ENCODE measurements at places on chromosomes 6 and 20.

DNA sequence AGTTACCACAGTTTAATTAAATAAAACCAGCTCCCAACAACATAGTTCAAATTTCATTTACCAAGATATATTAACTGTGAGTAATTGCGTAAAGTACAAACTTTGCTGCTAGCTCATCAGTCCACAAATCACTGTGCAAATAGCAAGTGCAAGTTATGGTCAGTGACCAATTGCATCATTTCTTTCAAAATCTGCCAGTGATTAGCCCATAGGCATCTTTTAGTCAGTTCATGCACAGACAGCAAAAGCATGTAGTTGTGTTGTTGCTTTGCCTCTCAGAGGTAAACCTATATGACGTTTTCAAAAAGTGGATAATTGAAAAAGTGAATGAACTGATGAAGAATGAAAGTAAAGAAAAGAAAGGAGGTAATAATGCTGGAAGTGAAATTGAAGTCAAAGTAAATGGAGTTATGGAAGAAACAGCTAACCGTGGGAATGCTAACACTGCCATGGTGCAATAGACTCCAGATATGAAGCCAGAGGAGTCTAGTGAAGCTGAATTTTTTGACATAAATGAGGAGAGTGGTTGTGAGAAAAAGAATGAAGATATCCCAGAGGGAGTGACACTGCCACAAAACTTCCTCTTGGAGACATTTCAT lies 36.5 kb downstream of the ENPP1 start:
- DNase-seq, result no peak

- no peak for DNase-seq
Measured at GRCh38 chr6:24667378-24667803, 514 bp downstream of the ACOT13 start.

GRCh38 chr6:148935705-148936435 lies 189.0 kb downstream of the UST start:
- no peak for DNase-seq

DNA sequence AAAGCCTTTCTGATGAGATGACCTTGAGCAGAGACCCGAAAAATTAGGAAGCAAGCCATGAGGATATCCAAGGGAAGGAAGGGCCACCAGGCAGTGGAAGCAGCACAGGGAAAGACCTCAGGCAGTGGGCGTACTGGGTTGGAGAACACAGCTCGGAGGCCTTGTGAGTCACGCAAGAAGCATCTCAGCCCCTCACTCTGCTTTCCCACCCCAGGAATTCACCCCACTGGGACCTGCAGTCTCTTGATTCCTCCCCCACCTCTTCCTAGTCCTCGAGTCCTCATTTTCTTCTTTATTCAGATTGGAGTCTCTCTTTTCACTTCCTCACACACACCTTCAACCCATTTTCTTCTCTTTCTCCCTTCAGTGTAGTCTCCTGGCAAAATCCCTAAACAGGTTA lies 27.0 kb downstream of the RPRD1B start:
- no peak for DNase-seq

- DNase-seq, result no peak
Measured at GRCh38 chr6:7137335-7138045, 29.7 kb downstream of the RREB1 start.

DNA sequence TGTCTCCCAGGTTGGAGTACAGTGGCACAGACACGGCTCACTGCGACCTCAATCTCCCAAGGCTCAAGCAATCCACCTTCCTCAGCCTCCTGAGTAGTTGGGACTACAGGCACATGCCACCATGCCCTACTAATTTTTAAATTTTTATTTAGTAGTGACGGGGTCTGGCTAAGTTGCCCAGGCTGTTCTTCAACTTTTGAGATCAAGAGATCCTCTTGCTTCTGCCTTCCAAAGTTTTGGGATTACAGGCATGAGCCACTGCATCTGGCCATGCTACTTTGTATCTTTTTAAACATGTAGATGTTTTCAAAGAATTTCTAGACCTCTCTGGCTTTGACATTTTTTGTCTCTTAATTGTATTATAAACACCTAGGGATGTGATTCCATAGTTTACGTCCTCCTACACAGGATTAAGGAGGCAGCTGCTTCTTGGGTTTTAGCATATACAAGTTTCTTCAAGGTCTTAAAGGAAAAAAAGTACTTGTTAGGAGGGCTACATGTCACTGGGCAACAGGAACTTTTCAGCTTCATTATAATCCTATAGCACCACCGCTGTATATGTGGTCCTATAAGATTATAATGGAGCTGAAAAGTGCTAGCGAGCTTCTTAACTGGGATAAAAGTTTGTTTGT lies 1.3 kb downstream of the ADAT2 start:
- DNase-seq, result no peak

- DNase-seq, result no peak
Measured at GRCh38 chr20:19205981-19206396, 6.5 kb upstream of the SLC24A3 start.

DNA sequence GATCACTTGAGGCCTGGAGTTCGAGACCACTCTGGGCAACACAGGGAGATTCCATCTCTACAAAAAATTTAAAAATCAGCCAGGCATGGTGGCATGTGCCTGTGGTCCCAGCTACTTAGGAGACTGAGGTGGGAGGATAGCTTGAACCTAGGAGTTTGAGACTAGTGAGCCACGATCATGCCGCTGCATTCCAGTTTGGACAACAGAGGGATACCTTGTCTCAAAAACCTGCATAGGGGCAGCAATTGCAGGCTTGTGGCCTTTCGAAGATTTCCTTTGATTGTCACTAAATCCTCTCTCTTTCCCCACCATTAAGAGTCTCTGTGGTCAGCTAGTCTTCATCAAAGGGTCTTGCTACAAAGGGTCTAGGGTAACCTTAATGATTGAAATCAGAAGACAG lies 60.3 kb downstream of the UTRN start:
- no peak for DNase-seq

GRCh38 chr6:139695361-139695760 lies 320.9 kb upstream of the CITED2 start:
- DNase-seq, result no peak

DNA sequence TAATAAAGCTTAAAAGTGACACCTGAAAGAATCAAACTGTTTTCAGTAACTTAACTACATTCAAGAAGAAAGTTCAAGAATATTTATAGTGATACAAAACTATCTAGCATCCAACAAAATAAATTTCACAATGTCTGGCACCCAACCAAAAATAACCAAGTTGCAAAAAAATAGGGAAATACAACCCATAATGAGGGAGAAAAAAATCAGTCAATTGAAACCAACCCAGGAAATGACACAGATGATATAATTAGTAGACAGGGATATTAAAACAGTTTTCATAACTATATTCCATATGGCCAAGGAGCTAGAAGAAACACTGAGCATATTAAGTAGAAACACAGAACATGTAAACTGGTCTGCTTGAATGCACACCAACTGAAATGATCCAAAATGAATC lies 120.2 kb upstream of the BEND3 start:
- no peak for DNase-seq

- DNase-seq, result no peak
Measured at GRCh38 chr6:53987522-53987888, 123.7 kb upstream of the MLIP start.

DNA sequence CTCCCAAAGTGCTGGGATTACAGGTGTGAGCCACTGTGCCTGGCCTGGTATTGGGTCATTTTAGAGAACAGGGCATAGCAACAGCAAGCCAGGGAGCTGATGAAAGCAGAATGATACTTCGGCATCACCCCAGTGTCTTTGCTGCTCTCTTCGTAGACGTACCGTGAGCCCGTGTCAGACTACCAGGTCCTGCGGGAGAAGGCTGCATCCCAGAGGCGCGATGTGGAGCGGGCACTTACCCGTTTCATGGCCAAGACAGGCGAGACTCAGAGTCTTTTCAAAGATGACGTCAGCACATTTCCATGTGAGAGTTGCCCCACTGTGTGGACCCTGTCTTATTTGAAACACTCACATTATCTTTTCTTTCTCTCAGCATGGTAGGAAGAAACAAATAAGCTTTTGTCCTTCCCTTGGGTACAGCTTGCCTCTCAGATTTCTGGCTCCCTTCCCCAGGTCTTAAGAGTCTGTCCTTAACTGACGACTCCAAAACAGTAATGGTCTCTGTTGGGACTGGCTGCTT lies 15.9 kb downstream of the TAF8 start:
- DNase-seq, result no peak

DNA sequence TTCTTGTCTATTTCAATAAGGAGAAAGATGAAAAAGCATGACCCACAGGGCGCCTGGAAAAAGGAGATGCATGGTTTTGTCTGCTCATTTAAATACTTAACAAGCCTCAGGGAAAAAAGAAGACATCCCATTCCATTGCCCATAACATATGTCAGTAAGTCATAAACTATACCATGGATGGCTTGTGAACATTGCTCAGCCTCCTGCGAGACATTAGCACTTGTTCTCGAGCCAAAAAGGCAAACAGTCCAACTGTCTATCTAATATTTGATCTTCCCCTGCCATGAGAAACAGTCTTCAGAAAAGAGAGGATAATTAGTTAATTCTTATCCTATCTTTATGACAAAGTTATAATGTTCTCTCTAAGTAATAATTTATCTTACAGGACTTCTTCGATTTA lies 527.4 kb downstream of the HACE1 start:
- no peak for DNase-seq

GRCh38 chr6:43113431-43114260 lies 37.5 kb downstream of the PTK7 start:
- DNase-seq, result no peak

DNA sequence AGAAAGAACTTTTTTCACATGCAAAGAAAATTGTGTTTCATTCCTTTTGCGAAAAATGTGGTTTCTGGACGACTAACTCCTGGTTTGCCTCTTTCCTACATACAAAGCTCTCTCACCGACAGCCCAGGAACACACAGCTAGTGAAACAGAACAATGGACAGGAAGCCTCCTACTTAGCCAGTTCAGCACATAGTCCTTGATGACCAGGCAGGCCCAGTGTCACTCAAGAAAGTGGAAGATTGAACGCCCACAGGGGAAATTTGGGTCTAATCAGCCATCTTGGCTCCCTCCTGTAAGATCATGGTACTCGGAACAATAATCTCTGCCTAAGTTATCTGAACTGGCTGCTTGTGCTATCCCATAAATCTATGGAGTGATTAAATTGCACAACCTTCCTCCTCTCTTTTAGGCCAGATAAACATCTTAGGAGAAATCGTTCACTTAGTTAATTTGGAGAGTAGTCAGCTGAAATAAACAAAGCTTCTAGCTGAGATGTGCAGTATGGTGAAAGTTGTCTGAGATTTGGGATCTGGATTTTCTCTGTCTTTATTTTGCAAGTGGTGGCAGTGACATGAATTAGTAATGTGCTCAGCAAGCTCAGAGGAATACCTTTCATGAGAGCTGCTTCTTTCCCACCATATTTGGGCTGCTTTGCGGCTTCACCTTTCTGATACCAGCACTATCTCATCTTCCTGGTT lies 147.0 kb downstream of the MTFR2 start:
- no peak for DNase-seq

- DNase-seq, result no peak
Measured at GRCh38 chr6:56539527-56540105, 103.1 kb downstream of the DST start.

GRCh38 chr6:136599329-136600011 lies 49.2 kb upstream of the MAP7 start:
- DNase-seq, result no peak

- no peak for DNase-seq
Measured at GRCh38 chr20:53918949-53919361, 151.4 kb downstream of the BCAS1 start.

DNA sequence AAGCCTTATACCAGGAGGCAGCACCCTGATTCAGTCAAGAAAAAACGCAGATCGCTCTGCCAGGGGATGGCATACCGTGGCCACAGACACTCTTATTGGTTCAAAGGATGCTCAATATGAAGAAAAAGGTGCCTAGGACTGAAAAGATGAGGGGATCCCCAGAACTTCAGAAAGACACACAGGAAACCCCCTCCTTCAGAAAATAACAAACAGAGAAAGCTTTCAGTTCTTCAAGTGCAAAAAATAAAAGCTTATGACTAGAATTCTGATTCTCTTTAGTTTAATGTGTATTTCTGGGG lies 17.7 kb upstream of the MYB start:
- DNase-seq, result no peak

DNA sequence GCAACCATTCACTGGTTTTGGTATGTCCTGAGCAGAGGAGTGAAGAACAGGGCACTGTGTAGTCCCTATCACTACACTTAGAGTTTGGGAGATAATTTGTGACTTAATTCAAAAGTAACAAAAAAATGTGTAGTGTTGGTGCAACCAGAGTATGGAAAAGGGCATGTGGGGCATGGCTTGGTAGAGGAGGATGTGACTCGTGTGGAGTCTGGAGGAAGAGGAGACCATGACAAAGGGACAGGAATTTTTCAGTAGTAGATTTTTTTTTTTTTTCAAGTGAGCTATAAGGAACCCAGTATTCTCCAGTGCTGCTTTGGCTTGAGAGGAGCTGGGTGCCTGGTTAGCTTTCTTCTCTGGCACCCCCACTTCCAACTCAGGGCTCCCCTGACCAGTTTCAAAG lies 5.1 kb downstream of the MTRES1 start:
- no peak for DNase-seq

- DNase-seq, result no peak
Measured at GRCh38 chr6:111823831-111824607, 49.2 kb downstream of the FYN start.

DNA sequence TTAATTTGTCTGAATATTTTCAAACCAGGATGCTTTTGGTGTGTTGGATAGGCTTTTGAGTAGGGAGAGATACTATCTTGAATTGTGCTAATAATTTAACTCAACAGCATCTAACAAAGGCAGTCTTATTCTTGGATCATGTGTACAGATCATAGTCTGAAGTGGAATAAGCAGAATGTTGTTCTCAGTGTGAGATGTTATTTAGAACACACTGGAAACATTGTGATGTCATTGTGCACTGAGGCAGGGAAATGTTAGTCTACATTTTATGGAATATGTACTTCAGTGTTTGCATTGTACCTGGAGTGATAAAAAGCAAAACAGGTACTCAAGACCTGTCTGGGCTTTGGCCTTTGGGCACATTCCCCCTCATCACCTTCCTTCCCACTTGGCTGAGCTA lies 35.0 kb downstream of the RNF144B start:
- DNase-seq, result no peak

GRCh38 chr20:15143478-15143877 lies 806.1 kb upstream of the FLRT3 start:
- DNase-seq, result no peak

GRCh38 chr6:47032974-47033765 lies 9.0 kb downstream of the ADGRF1 start:
- DNase-seq, result no peak

DNA sequence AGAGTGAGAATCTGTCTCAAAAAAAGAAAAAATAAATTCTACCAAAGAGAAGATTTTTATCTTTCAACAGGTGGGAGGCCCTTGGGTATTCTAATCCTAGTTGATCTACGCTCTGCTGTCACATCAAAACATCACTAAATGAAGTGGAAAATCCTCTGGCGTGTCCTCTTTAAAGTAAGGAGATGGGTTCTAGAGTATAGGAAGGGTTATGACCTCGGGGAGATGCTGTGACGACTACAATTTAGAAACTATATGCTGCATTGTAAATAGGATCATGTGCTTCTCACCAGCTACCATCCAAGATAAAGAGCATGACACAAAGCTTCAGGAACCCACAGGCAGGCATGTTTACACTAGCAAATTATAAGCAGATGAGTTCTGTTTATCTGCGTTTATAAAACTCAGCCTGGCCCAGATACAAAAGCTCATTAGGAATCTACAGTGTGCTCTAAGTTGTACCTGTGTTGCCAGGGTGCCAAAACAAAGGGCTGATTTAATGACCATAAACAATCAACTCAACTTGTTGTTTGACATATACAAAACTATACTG lies 197.1 kb upstream of the PLN start:
- no peak for DNase-seq

- no peak for DNase-seq
Measured at GRCh38 chr6:113073611-113074191, 726.6 kb downstream of the RFPL4B start.

GRCh38 chr6:116253188-116253504 lies 729 bp downstream of the TSPYL4 start:
- no peak for DNase-seq
